Right cardiac atrium (tissue), 5 donors: ENCODE measurements at places on chromosomes 6 and 20. TPM values are rescaled to one million over a fixed set of nuclear protein-coding genes. Genes with fewer than 3 reads are reported as not detected.

DNA sequence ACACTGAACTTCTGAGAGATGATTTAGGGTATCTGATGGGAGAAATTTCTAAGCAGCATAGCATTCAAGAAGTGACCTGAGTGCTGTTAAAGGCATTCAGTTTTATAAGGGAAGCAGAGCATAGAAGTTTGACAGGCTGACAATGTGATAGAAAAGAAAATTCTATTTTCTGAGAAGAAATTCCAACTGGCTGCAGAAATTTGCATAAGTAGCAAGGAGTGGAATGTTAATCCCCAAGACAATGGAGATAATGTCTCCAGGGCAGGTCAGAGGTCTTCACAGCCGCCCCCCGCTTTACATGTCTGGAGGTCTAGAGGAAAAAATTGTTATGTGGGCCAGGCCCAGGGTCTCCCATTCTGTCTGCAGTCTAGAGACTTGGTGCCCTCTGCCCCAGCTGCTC, 1361.8 kb upstream of the EYS start:
- no peak for DNase-seq

DNA sequence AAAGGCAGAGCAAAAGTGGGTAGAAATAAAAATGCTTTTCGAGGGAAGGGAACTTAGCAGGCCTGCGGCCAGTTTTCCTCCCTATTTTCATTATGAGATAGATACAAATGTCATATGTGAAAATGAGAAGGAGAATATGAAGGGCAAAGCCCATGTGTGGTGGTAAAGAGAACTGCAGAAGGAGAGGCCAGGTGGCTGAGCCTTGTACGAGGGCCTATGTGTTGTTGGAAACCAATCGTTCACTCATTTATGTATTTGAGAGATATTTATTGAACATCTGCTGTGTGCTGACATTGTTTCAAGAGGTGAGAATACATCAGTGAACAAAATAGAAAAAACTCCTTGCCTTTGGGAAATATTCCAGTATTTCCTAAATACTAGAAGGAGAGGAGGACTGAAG, 147.7 kb downstream of the SH3BGRL2 start:
- DNase-seq = no peak

- no peak for DNase-seq
Measured at GRCh38 chr6:41643899-41644269, 5.6 kb downstream of the MDFI start.

DNA sequence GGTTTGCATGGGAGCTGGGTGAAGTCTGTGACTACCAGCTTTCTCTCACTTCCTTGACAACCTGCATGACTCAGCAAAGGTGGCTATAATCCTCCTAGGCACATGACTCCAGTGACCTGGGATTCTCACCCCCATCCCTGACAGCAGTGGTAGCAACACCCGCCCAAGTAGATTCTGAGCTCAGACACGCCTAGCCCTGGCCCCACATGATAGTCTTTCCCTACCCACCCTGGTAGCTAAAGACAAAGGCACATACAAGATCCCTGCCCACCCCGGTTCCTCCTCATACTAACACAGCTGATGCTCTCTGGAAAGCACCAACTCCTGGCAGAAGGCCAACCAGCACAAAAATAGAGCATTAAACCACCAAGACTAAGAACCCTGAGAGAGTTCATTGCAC, 25.9 kb upstream of the CRISP1 start:
- no peak for DNase-seq

GRCh38 chr6:1464781-1465370, 75.5 kb downstream of the FOXF2 start:
- DNase-seq = no peak

DNA sequence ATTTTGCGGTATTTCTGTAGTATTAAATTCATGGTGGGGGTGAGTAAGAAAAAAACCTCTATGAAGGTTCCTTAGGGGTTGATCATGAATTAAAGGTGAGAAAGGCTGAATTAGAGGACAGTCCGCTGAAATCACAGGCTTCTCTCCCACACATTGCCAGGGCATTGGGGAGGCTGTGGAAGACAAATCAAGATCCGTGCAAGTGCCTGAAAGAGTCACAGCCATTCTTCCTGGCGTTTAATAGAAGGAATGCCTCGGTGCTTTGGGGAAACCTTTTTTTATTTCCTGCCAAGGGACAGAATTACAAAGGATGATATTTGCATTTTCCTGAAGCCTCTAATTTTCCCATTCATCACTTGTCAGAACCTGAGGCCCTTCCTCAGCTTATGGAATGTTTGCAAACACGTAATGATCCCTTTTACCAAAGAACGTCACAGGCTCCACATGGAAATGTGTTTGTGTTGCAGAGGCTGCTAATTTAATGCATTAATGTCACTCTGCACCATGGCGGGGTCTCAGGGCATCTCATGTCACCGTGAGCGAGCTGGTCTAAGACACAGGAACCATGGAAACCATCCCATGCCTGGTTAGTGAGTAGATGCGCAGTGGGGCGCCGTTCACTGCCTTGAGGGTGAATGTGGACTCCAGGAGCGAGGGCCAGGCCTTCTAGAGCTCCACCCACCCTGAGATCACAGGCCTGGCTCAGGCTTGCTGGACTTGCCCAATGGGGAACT, 185.9 kb upstream of the SULF2 start:
- DNase-seq = no peak

GRCh38 chr6:153074761-153075160, 56.3 kb downstream of the RGS17 start:
- DNase-seq = no peak

- no peak for DNase-seq
Measured at GRCh38 chr6:100433726-100434435, 30.8 kb downstream of the SIM1 start.

The BHLHE23 gene
- not detected for polyA plus RNA-seq

The HSD17B8 gene
- polyA plus RNA-seq = 16.9 TPM

The SLCO4A1 gene
- 15.5 TPM for polyA plus RNA-seq

The ZNF335 gene
- 6.4 TPM for polyA plus RNA-seq

The NFKBIL1 gene
- polyA plus RNA-seq = 16.7 TPM

The OLIG3 gene
- not detected for polyA plus RNA-seq
